Bone marrow (tissue), 2 donors: ENCODE measurements at places on chromosomes 1 and 21.

DNA sequence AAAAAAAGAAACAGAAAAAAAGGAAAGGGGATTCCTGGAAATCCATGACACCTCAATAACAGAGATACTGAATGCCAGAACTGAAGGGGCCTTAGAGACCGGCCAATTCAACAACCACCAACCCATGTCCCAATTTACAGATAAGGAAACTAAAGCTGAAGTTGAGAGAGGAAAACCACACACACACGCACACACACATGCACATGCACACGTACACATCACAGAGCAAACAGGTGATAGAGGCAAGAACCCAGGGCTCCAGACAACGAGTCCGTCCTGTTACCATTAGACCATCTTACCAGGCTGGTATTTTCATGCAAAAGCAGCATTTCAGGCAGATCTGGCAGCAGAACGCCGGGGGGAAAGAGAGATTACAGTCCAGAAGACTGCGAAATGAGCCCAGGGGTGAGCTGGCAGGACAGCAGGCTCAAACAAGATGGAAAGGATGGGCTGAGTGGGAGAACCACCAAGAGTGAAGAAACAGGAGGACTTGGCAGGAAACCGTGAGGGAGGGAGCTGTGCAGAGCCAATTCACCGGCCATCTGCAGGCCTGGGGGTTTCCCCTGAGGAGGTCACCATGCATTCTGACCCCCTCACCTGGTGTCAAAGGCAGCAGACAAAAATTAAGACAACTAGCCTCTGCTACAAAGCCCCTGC, 43.5 kb downstream of the PAFAH2 start:
- DNase-seq, result no peak

DNA sequence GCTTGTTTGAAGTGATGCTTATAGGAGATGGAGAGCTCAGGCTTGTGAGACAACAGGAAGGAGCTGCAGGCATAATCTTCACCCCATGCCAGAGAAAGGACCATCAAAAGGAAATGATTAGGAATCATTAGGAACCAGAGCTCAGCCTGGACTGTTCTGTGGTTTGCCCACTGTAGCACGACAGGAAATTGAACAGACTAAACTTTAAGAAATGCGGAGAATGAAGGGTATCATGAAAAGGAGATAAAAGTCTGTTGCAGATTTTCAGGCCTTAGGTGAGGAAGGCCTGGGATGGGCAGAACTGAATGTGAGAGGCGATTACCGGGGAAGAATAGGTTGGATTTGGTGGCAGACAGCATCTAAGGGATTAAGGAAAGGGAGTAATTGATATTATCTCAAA, 292.0 kb upstream of the PLXNA2 start:
- no peak for DNase-seq

DNA sequence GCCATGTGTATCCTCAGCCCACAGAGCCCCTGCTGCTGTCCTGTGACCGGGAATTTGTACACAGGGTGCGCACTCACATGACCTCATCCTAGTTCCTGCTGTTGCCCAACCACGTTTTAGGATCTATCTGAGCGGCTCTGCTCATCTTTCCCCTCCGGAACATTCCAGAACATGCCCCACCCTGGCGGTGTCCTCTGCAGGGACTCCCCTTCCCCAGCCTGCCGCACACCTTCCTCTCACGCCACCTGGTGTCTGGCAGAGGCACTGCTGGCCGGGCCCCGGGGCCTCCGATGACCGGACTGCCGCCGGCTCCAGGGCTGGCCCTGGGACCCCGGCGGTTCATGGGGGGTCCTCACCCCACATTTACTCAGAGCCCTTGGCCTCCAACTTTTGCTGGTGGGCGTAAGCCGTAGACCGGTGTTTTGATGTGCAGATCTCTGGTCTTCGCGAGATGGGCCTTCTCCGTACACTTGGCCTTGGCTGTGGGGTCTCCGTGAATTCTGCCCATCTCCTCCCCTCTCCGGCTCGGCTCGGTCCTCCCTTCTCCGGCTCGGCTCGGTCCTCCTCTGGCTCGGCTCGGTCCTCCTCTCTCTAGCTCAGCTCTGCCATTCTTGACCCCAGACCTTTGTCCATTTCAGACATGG, 29.5 kb downstream of the ARHGEF16 start:
- DNase-seq, result no peak

DNA sequence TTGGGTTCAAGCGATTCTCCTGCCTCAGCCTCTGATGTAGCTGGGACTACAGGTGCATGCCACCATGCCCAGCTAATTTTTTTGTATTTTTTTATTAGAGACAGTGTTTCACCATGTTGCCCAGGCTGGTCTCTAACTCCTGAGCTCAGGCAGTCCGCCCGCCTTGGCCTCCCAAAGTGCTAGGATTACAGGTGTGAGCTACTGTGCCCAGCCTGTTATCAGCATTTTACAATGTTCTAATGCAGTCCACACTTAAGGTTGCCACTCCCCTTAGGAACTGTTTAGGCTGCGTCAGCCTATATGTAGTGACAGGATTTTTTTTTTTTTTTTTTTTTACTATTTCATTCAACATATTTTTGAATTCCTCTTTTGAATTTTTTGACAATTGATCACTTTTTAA, 30.2 kb downstream of the AGPAT3 start:
- DNase-seq, result no peak

- no peak for DNase-seq
Observed at GRCh38 chr1:113199760-113200455, 126.9 kb downstream of the LRIG2 start.

DNA sequence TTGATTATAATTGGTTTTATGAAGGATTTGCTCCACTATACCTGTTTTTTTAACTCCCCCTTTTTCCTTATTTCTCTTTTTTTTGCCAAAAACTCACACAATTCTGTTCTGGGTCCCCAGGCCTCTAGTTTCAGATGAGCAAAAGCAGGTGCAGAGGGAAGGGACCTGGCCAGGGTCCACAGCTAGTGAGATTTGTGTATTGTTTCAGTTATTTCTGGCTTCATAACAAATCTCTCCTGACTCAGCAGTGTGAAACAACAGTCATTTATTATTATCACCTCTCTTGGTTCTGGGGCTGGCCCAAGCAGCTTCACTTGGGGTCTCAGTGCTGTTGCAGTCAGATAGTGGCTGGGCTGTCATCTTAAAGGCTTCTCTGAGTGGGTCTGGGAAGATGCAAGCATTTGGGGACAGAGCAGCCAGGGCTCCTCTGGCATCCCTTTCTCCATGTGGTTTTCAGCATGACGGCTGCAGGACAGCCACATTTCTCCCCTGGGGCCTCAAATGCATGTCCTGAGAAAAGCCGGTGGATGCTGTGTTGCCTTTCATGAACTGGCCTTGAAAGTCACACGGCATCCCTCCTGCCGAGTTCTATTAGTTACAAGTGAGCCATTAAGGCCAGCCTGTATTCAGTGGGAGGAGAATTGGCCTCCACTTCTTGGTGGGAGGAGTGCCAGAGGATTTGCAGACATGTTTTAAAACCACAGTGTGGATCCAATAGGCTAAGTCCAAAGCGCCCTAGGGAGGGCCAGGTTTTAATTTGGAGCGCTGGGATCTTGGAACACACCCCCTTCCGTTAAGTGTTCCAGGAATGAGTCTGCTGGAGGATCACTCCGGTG, 137.1 kb downstream of the CAMTA1 start:
- no peak for DNase-seq

DNA sequence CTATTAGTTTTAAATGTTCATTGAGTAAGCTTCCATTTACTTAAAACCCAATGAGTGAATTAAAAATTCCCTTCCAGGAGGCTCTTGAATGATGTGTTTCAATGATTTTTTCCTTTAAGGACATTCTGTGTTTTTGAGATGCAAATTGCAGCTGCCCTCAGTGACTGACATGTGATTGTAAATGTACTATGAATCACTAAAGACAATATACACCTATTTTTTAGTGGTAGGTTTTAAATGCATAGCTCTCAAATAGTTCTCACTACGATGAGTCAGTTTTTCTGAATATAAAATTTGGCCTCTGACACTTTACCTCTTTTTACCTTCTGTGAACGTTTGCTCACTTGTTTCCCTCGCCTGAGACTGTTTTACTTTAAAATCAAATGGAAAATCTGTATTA, 204.7 kb downstream of the BARHL2 start:
- DNase-seq, result no peak

- no peak for DNase-seq
Observed at GRCh38 chr1:193115629-193116227, 6.1 kb upstream of the CDC73 start.

- DNase-seq, result no peak
Observed at GRCh38 chr1:239922778-239923522, 168.7 kb upstream of the FMN2 start.

- no peak for DNase-seq
Observed at GRCh38 chr1:153343811-153344717, 4.6 kb downstream of the PGLYRP4 start.

GRCh38 chr1:2072109-2072806, 22.0 kb downstream of the PRKCZ start:
- no peak for DNase-seq

- no peak for DNase-seq
Observed at GRCh38 chr1:3892748-3893147, 7.3 kb downstream of the C1orf174 start.

GRCh38 chr1:35717911-35718476, 690 bp downstream of the C1orf216 start:
- peak; percentile 6 for DNase-seq
